ENCODE measurements at places on chromosomes 1 and 21.
A peak's percentile ranks its signal among the peaks of the same experiment; 100 is the strongest.

GRCh38 chr21:38346286-38346685 lies 89.5 kb downstream of the KCNJ15 start:
- no peak for DNase-seq

- DNase-seq, result no peak
These were observed 136.7 kb downstream of the MATN1 start for GRCh38 chr1:30586671-30587070.

GRCh38 chr1:96730574-96731298 lies 9.2 kb downstream of the PTBP2 start:
- no peak for DNase-seq

GRCh38 chr1:107941123-107941522 lies 23.9 kb downstream of the VAV3 start:
- no peak for DNase-seq

GRCh38 chr1:71080230-71080738 lies 551 bp downstream of the ZRANB2 start:
- peak; percentile 55 for DNase-seq

GRCh38 chr1:8640950-8641349 lies 176.5 kb downstream of the RERE start:
- no peak for DNase-seq
